RCC 7860 (cell line): ENCODE measurements at places on chromosomes 6 and 20.

DNA sequence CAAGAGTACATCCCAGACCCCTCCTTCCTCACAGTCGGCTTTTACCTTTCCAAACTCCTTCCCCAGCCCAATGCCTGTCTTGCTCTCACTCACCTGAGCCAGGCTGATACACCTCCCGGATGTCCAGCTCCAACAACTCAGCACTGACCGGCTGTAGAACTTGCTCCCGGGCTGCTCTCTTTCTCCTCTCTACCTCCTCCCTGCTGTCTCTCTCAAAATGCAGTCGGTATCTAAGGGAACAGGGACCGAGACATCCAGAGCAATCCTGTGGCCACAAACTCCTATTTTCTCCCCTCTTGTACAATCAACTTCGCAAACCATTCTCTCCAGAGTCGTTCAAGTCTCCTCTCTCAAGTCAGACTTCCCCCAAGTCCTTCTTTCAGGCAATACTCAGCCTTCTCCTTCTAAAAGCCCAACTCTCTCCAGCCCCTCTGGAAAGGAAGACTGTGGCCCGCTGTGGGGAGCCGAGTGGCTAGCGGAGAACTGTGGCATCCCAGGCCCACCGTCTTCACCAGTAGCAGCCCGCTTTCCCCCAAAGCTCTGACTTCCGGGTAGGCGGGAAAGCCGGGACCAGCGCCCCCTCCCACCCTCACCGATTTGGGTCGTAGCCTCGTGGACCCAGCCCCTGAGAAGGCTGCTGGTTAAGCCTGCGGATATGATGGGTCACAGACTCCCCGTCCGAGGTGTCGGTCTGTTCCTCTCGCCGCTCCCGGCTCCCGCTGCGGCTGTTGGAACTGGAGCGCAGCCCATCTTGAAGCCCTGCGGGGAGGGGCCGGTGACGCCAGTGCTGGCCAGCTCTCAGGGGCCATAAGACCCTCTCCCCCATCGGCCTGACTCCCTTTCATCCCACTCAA is 1.1 kb downstream of the GNL1 start:
- no peak for DNase-seq

- no peak for DNase-seq
Measured at GRCh38 chr6:15475261-15475660, 187.6 kb downstream of the DTNBP1 start.

DNA sequence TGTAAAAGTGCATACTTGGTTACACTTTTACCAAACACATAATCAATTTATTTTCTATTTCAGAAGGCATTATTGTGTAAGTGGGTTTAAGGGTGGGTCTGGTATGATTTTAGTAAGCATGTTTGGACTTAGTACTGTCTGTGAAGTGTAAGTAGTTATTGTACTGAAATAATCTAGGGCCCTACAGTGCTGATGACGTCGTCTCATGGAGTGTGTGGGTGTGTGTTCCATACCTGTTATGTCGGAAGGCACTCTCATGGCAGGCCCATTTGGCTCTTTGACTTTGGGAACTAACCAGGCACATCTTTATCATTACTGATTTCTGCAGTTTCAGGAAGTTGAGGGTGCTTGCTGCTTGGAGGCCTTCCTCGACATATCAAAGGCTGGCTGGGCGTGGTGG is 155.1 kb downstream of the SASH1 start:
- DNase-seq, result no peak

DNA sequence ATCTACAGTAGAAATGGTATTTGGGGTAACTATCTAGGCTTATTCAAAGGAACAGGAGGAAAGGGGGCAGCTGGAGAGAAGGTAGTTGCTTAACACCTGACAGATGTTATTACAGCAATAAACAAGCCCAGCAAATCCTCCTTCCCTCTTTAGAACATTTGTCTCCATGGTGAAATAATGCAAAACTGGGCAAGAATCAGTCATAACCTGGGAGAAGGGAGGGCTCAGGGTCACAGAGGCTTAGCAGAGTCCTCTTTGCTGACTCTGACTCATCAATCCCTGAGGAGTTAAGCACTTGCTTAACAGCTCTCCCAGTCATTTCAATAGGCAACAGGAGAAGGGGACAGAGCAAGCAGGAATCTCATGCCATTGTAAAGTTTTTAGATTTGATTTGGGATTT is 230.3 kb downstream of the IBTK start:
- peak; percentile 93 for DNase-seq

DNA sequence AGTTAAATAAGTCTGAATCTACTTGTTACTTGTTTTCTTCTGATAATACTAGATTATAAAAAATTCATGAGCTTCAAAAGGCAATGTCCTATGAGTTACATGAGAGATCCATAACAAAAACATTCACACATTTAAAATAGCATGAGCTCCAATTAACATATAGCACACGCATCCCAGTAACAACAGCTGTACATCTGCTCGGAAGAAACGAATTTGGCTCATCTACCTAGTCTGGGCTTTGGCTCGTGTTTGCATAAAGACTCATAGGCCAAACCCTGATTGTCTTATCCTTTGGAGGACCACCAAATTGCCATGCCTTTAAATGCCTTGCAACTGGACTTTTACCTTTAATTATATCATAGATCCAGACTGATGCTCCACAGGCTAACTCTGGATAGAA is 259.7 kb upstream of the CHD6 start:
- no peak for DNase-seq

- no peak for DNase-seq
Measured at GRCh38 chr6:85672623-85673022, 29.9 kb upstream of the SYNCRIP start.

GRCh38 chr20:12383821-12384220 is 466.1 kb downstream of the BTBD3 start:
- DNase-seq, result no peak

GRCh38 chr6:139800837-139801236 is 426.4 kb upstream of the CITED2 start:
- no peak for DNase-seq

GRCh38 chr6:131231891-131232290 is 96.6 kb downstream of the AKAP7 start:
- DNase-seq, result no peak

DNA sequence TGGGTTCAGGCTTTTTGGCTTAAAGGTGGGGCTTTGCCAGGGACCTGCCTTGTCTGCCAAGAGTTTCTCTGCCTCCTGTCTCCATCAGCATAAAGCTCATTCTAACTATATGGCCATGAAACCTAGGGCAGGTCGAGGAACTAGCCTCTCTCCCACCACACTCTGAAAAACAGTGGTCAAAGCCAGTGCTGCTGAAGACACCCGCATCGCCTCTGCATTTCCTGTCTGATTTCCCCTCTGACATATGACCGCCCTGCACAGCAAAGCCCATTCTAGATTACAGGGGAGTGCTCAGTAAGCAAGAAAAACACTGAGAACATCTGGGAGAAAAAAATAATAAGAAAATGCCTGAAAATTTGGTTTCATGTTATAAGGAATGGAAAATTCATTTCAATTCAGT is 573.6 kb downstream of the PRKN start:
- no peak for DNase-seq

DNA sequence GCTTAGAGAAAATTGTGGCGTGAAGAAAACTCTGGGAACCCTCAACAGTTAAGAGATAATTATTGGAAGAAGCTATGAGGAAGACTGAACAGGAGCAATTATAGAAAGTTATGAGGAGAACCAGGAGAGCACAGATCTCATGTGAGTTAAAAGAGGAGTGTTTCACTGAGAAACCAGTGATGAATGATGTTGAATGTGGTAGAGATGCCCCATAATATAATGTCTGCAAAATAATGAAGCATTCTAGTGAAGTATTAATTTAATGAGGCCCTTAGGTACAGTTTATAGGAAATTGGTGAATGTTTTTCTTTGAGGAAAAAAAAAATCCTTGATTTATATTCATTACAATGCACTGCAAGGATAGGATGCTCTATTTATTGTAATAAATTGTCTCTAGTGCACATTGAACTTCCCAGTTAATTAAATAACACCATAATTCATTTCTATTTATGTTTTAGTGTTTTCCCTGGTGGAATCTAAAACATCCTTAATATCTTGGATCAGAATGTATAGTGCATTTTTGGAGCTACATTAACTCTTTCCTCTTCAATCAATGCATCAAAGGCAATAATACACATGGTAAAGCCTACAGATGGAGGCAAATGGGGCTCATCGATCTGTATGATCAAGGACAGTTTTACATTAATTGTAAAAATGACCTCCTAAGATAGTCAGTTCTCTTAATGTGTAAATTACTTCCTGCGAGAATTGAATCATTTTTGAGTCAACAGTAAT is 91.4 kb upstream of the EYS start:
- DNase-seq, result no peak

DNA sequence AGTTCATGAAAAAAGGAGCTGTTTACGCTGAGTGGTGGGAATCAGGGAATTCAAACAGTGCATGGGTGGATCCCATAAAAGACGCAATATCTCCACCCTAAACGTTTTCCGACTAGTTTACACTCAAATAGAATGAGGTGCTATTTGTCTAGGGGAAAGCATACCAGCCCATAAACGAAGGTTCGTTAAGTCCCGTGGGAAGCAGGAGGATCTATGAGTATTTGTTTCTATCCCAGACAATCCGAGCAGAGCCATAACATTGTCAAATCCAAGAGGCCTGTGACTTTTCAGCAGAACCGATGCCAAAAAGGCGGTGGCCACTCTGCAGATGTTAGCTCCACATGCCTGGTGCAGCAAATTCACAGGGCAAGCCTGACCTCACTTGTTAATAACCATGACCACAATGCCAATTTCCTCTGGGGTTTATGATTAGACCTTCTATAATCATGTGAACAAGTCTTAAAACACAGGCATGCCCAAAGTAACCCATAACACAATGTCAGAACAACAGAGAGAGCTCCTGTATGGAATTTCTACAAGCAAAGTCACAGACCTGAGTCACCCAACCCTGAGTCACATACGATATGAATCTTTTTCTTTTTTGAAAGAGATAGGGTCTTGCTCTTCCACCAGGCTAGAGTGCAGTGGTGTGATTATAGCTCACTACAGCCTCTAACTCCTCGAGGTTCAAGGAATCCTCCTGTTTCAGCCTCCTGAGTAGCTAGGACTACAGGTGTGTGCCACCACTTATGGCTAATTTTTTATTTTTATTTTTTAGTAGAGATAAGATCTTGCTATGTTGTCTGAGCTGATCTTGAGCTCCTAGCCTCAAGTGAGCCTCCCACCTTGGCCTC is 123.3 kb downstream of the KIF13A start:
- DNase-seq, result peak; percentile 91

- no peak for DNase-seq
Measured at GRCh38 chr20:63308218-63308911, 15.4 kb downstream of the COL20A1 start.

GRCh38 chr20:63520504-63520933 is at the start of gene PPDPF:
PPDPF (plus strand) TSS chr20:63520765; CDS start chr20:63521309, 544 bp downstream.
- DNase-seq, result peak; percentile 58

DNA sequence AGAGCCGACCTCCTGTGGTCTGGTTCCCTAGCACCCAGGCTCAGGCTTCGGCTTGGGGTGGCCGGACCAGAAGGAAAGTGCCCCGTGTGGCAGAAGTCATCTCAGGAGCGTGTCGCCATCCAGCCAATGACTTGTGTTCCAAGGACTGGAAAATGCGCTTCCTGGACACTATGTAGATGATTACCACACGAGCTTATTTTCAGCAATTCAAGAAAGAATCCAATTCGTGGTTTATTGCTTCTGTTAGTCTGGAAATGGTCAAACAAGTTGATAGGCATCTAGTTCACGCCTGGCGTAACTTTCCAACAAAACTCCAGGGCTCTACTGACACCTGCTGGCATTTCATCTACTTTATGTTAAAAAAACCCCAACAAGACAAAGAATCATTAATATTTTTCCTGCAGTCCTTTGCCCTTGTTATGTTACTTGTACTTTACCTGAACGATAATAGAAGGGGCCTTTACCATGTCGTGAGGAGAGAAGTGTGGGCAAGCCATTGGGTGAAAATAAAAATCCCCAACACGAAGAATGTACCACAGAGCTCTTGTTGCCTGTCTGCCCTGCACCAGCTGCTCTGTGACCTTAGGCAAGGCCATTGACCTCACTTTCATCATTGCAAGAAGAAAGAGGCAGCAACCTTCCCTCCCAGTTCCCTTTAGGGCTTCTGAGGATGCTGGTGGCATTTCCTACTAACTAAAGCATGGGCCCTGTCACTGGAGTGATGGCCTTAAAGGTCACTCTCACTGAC is 154.7 kb upstream of the LAMP5 start:
- DNase-seq, result peak; percentile 36
